ENCODE measurements at places on chromosomes 12 and 14. TPM values are rescaled to one million over a fixed set of nuclear protein-coding genes. Genes with fewer than 3 reads are reported as not detected.

CCDC88C gene
- total RNA-seq = 19.3 TPM

DNA sequence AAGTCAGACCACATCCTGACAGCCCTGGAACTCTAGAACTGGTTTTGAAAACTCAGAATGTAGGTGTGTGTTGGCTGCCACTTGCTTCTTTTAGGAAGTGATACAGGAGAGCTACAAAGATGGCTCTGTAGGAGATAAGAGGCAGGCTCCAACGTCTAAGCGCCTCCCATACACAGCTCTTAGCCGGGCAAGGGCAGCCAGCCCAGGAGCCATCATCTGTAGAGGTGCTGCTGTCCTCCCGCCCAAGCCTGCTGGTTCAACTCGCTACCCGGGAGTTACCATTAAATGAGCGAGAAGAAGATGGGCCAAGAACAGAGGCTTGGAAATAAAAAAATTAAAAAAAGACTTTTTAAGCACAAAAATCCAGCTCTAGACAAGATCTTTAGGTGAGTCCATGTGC is 61.2 kb upstream of the DIO3 start:
- peak; percentile 20 for DNase-seq

DNA sequence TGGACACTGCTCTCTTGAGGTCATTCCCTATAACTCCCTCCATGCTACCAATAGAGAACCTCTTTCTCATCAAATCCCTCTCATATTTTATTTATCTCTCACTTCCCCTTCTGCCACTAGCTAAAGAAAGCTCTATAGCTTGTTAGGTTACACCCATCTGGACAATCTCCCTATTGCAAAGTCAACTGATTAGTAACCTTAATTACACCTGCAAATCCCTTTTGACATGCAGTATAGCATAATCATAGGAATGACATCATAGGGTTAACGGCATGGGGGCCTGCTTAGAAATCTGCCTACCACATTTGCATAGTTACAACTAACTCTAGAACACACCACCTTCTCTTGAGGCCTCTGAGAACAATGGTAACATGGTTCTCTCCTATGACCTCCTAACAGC is 181.2 kb downstream of the EMP1 start:
- no peak for DNase-seq

DNA sequence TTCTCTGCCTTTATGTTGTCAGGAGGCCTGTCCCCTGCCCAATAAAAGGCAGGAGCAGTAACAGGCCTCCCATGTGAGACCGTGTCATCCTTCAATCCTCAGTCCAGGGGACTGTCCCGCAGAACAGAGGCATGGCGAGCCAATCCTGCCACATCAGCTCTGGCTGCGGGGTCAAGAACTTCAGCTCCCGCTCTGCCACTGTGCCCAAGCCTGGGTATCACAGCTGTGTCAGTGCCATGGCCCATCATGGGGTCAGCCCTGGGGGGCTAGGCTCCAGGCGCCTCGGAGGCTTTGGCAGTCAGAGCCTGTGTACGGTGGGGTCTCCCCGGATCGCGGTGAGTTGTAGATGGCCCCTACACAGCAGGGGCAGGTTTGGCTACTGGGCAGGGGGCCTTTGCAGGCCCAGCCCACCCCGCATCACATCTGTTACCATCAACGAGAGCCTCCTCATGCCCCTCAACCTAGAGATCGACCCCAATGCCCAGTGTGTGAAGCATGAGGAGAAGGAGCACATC is 19.9 kb upstream of the KRT83 start:
- no peak for DNase-seq

- no peak for DNase-seq
Measured at GRCh38 chr12:52392465-52393007, 7.1 kb upstream of the KRT84 start.

CFAP54 gene
- 7.3 TPM for total RNA-seq

DNA sequence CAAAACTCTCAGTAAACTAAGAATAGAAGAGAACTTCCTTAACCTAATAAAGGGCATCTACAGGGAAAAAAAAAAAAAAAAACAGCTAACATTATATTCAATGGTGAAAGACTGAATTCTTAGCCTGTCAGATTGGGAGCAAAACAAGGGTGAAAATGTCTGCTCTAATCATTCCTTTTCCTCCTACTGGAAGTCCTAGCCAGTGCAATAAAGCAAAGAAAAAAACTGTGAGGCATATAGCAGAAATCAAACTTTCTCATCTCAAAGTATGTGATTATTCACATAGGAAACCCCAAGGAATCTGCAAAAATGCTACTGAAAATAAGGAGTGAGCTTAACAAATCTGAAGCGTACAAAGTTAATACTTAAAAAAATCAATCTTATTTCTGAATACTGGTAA is 170.7 kb downstream of the NUAK1 start:
- DNase-seq = no peak

- no peak for DNase-seq
Measured at GRCh38 chr14:55581342-55581771, 1.4 kb downstream of the KTN1 start.

DNA sequence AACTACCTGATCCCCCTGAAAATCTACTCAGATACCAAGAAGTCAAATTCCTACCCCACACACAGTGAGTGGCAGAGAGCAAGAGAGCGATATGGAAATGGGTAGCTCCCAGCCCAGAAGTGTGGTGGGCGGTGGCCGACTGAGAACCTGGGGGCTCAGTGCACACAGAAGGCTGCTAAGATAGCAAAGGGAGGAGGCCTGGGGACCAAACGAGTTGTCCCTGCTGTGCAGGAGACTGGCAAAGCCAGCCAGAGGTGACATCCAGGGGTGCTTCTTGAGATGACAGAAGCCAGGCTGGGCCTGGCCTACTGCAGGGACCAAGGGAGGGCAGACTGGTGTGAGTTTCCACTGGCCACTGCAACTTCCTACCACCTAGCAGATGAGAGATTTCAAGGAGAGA is 52.9 kb downstream of the VWF start:
- no peak for DNase-seq

BDKRB1 gene
- total RNA-seq = not detected

GRCh38 chr14:94112513-94113063 is 2.1 kb downstream of the IFI27 start:
- DNase-seq = no peak

GRCh38 chr14:103126088-103126872 is 3.0 kb downstream of the TNFAIP2 start:
- DNase-seq = no peak

PMEL gene
- total RNA-seq = 7.4 TPM

DNA sequence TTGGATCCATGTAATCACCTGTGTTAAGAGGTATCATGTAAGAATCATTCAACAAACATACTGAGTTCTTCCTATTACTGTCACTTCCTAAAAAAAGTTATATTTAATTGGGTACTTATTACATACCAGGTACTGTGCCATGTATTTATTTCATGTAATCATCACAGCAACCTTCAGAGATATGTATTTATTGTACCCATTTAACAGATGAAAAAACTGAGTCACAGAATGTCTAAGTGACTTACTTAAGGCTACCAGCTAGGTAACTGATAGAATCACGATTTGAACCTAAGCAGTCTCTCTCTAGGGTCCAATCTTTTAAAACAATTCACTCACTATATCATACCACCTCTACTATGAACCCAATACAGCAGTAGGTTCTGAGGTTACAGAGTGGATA is 2.0 kb downstream of the PSME2 start:
- DNase-seq = no peak

Data from breast epithelium (tissue), 4 donors.